ENCODE measurements at places on chromosomes 2 and 18.

DNA sequence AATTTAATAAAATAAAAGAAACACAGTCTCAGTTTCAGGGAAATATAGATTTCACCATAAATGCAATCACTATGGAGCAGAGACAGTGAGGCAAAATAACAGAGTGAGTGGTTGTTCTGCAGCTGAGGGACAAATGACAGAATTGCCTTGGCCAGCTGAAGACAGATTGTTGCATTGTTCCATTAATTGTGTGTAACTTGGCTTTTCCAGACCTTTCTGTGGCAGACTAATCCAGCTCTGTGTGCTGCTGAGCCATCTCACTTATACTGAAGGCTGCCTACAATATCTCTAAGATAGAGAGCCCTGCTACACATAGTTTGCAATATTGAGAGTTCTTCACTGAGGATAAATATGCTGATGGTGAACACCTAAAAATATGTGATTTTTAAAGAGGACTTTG, 11.5 kb downstream of the LRRTM1 start:
- no peak for DNase-seq

DNA sequence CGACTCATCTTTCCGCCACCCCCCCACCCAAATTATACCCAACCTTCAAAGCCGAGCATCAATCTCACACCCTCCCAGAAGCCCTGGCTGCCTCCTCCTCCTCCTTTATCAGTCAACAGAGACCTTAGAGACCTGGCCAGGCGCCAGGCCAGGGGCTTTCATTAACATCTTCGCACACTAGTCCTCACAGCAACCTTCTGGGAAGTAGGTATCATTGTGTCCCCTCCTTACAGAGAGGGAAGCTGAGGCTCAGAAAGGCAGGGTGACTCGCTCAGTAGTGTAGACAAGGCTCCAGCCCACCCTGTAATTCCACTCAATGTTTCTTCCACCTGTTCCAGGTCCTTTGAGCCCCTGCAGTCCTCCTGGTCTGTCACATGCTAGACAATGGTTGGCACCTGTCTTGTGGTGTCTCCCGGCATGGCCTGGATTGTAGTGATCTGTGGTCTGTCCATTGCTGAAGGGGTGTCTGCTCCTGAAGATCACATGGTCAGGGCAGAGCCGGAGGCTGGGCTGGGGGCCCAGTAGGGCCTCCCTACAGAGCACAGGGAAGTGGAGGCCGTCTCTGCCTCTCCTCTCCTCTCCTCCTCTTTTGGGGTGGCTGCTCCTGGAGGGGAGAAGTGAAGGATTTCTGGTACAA, 36.0 kb downstream of the KLHL29 start:
- DNase-seq = no peak

DNA sequence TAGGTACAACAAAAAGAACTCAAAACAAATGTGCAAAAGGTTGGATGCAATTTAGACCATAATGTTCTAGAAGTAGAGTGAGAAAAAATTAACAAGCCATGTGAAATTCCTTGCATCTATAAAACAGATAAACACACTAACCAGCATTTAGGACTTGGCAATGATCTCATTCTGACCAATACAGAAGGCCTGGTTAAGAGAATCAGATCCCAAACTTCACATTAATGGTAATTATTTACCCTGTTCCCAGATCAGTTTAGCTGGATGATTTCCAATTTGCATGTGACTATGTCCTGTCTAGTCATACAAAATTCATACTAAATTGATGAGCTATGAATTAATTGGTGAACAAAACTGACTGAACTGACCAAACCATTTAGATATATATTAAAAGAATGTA, 98.4 kb upstream of the FIGN start:
- DNase-seq = no peak

DNA sequence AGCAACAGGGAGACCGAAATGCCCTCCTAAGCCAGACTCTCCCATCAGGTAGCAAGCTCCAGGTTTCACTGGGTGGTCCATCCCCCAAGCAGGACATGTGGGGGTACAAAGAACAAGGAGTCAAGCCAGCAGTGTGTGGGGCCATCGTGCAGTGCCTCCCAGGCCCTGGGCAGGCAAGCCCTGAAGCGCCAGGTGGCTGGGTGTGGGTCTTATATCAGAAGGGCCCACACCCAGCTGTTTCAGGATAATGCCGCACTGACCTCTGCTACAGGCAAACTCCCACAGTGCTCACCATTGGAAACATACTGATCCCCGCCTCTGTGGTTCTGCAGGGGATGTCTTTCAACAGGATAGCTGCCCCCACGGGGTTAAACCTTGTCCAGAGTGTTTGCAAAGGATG, 174.2 kb upstream of the SMAD2 start:
- no peak for DNase-seq

All from DMS79 (cell line).